ENCODE measurements at places on chromosomes 13 and 19. TPM values are rescaled to one million over a fixed set of nuclear protein-coding genes. Genes with fewer than 3 reads are reported as not detected.

The DCT gene
- not detected for total RNA-seq

The PRX gene
- total RNA-seq: 1.5 TPM

The TJP3 gene
- total RNA-seq: not detected

The SACS gene
- 202 TPM for total RNA-seq

The VSIG10L gene
- 0.73 TPM for total RNA-seq

The ANGPTL8 gene
- not detected for total RNA-seq

The PTGIR gene
- total RNA-seq: 7.0 TPM

The NANOS3 gene
- not detected for total RNA-seq

The KLK15 gene
- not detected for total RNA-seq

The CAPN12 gene
- not detected for total RNA-seq

The UGGT2 gene
- total RNA-seq: 48.9 TPM

All from subcutaneous preadipocyte (primary cell).